NCI-H2107 (cell line): ENCODE measurements at places on chromosomes 1 and 21.

DNA sequence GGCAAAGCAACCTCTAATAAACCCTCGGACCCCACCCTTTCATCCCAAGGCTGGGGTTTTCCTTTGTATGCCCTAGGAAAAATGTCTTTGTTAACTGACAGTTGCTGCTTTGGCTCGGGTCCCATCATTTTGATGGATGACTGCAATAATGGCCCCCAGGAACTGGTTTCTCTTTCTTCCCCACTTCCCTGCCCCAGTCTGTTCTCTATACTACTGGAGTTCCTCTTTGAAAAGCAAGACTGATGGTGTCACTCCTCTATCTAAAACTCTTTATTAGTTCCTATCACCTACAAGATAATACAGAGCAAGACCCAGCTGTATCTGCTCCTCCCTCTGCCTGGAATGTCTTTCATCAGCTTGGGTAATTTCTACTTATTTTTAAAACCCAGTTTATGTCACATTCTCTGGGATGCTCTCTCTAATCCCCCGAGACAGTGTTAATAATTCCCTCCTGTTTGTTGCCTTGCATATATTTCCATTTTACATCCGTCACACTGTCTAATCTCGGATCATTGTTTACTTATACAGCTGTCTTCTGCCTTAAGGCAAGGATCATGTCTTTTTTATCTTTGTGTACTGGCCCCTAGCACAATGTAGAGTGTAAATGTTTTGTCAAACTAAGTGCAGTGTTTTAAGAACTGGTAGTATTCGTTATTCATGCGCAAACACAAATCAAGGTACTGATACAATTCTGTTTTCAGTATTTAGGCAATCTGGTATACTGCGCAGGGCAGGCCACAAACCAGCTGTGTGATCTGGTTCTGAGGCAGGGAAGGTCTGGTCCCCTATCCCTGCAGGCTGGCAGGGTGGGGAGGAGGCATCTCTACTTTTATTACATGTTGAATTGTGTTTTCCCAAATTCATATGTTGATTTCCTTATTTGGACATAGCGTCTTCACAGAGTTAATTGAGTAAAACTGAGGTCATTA is 16.1 kb downstream of the SLAMF1 start:
- no peak for DNase-seq

DNA sequence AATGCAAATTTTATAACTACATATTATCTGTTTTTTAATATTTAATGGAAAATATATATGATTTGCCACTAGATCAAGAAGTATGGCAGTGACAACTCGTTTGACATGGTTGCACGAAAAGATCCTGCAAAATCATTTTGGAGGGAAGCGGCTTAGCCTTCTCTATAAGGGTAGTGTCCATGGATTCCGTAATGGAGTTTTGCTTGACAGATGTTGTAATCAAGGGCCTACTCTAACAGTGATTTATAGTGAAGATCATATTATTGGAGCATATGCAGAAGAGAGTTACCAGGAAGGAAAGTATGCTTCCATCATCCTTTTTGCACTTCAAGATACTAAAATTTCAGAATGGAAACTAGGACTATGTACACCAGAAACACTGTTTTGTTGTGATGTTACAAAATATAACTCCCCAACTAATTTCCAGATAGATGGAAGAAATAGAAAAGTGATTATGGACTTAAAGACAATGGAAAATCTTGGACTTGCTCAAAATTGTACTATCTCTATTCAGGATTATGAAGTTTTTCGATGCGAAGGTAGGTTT is 556 bp downstream of the IFI44 start:
- DNase-seq, result no peak

DNA sequence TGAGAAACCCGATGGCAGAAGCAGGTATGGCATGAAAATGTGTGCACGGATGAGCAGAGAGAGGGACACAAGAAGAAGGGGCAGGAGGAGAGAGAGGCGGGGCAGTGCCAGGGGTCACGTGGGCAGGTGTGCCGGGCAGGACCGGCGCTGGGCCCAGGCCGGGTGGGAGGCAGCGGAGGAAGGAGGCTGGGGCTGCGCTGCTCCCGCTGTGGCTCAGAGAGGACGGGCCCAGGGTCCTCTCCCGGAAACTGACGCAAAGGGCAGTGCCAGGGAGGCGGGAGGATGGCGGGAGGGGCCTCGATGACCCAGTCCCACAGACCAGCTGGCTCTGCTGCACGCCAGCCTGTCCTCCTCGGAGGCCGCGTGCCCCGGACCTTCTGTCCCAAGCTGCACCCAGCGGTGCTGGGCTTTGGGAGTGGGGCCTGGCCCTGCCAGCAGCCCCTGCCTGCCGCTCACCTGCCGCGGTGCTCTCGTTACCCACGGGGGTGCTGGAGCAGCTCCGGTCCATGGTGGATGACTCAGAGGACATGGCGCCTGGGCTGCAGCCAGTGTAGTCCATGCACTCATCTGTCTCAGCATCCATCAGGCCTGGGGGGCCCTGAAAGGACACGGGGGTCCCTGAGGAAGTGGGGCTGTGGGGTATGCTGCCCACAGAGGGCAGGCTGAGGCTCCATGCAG is 153.9 kb downstream of the CASZ1 start:
- DNase-seq, result no peak

- peak; percentile 16 for DNase-seq
These were observed 217.7 kb downstream of the URB2 start for GRCh38 chr1:229843627-229844238.

- DNase-seq, result no peak
These were observed 46.0 kb upstream of the GUCA2A start for GRCh38 chr1:42210421-42211133.

DNA sequence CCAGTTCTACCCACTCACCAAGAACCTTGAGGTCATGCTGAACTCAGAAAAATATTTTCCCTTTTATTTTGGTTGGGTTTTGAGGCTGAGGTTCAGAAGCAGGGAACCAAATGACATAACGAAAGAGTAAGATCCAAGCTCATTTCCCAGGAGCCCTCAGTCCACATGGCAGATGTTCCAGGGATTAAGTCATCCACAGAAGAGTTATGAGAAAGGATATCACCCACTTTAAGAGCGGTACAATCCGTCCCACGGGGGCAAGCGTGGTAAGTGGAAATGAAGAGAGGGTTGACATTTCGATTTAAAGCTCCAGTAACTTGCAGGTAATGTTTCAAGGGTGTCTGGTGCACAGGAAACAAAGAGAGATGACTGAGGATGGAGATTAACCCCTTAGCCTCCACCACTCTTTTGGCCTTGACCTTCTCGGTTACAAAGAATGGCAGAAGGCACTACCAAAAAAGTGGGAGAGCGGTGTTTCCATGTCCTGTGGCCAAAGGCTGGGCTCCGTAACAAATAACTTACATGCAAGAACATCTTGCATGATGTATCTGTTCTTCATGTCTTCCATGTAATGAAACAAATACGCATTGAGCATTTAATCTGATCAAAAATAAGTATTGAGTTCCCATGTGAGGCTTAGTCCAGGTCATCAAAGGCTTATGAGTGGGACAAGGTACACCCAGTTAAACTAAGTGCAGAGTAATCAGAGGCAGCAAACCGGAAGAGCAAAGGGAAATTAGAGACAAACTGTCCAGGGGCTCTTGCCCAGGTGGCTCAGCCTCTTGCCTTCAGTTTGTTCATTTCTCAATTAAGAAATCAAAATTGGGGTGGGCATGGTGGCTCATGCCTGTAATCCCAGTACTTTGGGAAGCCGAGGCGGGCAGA is 241.4 kb downstream of the TOMM20 start:
- peak; percentile 29 for DNase-seq

GRCh38 chr1:206961668-206962067 is 8.6 kb downstream of the FCAMR start:
- no peak for DNase-seq

DNA sequence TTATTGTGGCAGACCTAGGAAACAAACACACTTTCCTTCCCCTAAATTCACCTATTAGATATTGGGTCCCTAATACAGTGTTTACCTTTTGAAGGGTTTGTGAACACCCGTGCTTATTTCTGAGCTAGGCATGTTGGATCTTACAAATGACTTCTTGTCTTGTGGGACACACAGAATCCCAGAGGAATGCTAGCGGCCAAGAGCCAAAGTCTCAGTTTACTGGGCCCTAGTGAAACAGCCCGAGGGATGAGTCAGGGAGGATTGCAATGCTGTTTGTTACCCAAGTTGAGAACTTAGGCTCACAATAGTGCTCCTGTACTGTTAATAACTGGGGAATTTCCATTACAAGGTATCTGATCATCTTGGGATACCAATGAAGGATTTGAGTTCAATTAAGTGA is 100.1 kb upstream of the AKT3 start:
- no peak for DNase-seq

DNA sequence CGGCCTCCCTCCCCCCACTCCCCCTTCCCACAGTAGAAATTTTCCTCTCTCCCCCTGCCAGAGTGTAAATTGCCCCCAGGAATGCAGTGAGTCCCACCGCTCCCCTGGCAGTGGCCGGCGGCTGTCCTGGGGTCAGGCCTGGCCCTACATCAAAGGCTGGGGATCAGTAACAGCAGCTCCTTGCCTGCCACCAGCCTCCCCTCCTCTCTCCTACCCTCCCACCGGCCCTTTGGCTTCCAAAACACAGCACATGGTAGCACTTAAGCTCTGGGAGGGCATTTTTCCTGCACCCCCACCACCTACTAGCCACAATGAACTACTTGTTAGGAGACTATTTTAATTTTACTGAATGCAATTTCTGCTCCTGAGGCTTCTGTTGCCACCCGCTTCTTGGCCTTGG is 9.0 kb upstream of the COL8A2 start:
- DNase-seq, result no peak

- no peak for DNase-seq
These were observed 11.6 kb downstream of the KCNK1 start for GRCh38 chr1:233625510-233625981.

DNA sequence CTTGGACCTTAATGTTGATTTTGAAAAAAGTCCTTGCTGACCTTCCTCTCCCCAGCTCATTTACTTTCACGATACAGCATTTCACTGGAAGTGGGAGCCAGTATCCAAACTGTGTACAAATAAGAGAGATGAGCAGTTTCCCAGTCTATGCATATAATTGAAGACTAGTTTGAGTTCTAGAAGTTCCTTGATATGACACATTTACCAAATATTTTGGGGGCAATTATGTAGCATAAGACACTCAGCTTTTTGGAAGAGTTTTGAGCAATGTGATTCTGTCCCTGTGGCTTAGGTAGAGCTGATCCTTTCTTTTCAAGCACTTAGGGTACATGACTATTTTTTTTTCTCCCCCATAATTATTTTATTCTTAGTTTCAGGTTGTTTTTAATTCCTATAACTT is 26.4 kb downstream of the GIPC2 start:
- no peak for DNase-seq

GRCh38 chr1:37673920-37674319 is 18.4 kb upstream of the CDCA8 start:
- no peak for DNase-seq

DNA sequence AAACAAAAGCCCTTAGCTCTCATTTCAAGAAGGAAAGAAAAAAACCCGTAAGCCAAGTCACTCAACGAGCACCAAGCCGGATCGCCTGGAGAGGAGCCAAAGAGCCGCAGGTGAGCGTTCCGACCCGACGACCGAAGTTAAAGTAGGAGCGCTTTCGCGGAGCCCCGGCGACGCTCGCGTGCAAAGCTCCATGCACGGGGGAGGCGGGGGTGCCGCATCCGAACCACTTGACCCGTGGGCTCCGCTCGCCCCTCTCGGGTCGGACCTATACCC is 382 bp downstream of the GPBP1L1 start:
- DNase-seq, result peak; percentile 32

- DNase-seq, result no peak
These were observed 15.7 kb downstream of the FHAD1 start for GRCh38 chr1:15262706-15263105.

- DNase-seq, result peak; percentile 65
These were observed at the start of gene DMRTA2 for GRCh38 chr1:50422946-50423669. Gene DMRTA2, minus strand, starts transcription at chr1:50423443. Its CDS starts 1,907 bp downstream, at chr1:50421536.

DNA sequence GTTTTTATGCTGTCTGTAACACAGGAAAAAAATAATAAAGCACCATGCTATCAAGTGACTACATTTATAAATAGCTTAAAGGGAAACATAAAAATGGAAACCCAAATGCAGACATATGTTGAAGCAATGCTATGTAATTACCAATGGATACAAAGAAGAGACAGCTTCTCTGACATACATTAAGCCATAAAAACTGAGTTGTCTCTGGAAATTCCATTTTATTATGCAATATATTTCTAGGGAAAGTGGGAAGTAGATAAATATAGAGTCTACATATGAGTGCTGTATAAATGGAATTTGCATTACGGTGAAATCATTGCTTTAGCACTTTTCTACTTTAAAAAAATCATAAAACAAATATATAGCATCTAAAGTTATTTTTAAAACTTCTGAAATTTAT is 135.2 kb upstream of the COL11A1 start:
- no peak for DNase-seq

DNA sequence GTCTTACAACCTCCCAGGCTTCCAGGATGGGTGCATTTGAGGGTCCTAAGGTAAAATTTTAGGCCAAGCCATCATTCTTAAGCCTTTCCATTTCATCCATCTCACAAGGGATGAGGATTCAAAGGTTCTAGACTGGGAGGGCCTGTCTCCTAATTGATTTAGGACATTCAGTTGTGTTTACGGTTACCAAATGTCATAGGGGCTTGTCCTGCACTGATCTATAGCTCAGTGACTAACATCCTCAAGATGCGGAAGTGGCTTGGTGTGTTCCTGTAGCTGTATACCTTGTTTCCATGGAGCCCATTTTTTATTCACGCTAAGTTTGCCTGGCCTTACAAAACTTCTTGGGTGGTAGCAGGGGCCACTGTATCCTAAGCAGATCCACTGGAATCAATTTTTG is 52.8 kb downstream of the DUSP10 start:
- no peak for DNase-seq

DNA sequence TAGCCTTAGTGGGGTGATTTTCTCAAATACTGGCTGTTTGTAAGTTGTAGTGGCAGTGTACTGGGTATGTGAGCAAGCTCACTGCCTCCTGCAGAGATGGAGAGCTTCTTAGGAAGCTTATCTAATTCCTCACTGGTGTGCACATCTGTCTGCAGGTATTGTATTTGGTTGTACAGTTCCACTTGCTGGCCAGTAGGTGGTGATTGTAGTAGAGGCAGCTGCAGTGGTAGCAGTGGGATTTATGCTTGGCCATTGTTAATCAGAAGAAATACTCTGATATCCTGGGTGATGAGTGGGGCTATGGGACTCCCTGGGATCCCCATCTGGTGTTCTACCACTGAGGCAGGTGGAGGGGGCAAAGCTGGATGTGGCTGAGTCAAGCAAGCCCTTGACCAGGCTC is 276.1 kb upstream of the SPAG17 start:
- DNase-seq, result no peak
